Astrocyte (in vitro differentiated cells and primary cell): ENCODE measurements at places on chromosomes 6 and 20.

GRCh38 chr6:8707956-8708772 lies 272.8 kb upstream of the SLC35B3 start:
- no peak for DNase-seq

DNA sequence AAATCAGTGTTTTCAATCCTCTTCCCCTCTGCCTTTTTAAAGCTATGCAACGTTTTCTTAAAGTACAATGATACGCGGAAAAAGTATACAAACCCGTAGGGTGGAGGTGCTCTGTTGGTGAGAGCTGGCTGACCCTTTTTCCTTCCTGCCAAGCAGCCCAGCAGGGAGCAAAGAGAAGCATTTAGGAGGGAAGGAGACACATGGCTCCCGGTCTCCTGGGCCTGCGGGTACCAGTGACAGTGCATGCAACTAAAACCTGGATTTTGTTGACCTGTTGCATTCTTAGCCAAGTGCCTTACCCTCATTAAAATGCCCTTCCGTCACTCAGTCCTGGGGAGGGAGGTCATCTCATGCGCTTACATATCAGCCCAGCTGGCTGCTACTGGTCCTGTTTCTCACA lies 87.2 kb downstream of the SLX4IP start:
- DNase-seq, result no peak

DNA sequence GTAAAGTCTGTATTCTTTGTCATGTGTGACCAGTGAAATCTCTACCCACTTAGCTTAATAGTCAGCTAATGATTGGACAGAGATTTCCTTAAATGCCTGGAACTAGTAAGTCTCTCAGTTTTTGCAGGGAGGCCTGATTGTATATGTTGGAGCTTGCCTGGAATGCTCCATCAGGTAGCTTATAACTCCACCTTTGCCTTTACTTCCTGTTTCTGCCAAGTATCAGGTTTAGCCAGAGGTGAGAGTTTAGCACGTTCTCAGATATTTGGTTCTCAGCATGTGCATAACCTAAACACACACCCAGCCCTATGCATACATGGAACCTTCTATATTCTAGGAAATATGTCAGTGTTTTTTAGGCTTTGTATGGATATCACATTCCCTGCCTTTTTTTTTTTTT lies 435.3 kb downstream of the CDKAL1 start:
- no peak for DNase-seq

DNA sequence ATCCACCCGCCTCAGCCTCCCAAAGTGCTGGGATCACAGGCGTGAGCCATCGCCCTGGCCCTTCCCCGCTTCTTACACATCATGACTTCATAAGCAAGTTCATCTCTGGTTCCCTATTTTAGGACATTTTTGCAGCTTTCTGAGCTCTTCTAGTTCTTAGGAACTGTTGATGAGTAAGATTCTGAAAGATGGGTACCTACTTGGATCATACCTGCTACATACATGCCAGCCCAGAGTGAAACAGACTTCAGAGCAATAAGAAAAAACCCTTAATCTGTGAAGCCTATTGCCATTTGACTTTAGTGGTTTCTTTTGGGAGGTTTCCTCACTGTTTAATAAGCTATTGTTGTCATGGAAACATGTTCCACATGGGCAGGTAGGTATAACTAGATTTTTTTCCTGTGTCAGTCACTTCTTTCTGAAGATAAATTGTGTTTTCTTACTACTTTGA lies 27.9 kb upstream of the TMEM217 start:
- DNase-seq, result no peak

GRCh38 chr6:37819802-37820717 lies 533 bp downstream of the ZFAND3 start:
- peak; percentile 42 for DNase-seq

GRCh38 chr6:91330896-91331295 lies 744.0 kb upstream of the MAP3K7 start:
- DNase-seq, result no peak

DNA sequence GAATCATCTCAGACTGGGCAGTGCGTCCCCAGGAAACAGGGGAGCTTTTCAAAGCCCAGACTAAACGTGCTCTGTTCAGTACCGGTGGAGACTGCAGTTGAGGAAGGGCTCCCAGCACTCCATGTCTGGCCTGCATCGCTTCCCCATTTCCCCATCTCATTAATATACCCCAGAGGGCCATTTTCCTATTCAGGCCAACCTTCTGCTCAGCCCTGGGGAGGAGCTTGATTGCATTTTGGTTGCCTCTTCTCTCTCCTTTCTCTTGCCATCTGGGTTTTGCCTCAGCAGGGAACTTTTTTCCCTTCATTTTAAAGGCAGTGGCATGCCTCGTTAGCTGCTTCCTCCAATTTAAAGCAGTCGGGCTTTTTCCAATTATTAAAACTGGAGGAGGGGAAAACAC lies 394.3 kb upstream of the SOX4 start:
- no peak for DNase-seq
